ENCODE measurements at places on chromosomes 5 and 9.

DNA sequence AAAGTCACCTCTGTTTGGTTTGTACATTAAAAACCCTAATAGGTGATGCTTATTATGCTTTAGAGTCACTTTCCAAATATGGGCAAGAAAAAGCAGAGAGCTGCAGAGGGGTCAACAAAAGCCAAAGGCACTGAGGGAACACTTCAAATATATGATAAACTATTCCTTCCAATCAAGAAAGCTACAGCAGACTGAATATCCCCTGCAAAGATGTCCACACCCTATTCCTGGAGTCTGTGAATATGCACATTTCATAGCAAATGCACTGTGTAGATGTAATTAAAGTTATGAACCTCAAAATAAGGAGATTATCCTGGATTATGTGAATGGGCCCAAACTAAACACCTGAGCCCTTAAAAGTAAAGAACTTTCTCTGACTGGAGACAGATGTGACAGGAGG is 74.3 kb downstream of the ABCA1 start:
- DNase-seq, result no peak

GRCh38 chr5:73288803-73289720 is 116.1 kb downstream of the TMEM174 start:
- no peak for DNase-seq

DNA sequence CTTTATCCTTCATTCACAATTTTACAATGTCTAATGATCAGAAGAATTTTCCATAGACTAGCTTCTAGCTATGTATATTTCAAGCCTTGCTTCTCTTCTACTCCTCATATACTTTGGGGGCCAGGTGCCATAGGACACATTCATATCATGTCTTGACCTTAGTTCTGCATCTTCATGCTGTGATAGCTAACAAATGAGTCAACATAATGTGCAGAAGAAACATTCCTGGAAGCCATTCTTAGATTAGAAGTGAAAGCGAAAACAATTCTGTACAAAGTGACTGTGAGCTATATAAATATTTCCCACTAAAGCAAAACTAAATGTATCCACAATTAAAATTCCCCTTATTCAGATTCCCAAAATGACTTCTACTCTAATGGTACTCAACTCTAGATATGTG is 320.2 kb upstream of the NREP start:
- DNase-seq, result no peak

DNA sequence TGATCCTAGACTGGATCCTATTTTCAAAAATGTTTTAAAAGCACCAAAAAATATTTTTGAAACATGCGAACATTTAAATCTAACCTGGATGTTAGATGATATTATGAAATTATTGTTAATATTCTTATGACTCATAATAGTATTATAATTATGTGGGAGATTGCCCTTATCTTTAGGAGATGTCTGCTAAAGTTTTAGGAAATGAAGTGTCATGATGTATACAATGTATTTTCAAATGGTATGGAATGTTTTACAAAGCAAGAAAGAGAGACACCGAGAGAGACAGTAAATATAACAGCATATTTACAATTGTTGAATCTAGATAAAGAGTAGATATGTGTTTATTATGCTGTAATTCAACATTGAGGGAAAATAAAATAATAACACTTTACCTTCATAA is 455.9 kb downstream of the ACTL7B start:
- DNase-seq, result no peak

DNA sequence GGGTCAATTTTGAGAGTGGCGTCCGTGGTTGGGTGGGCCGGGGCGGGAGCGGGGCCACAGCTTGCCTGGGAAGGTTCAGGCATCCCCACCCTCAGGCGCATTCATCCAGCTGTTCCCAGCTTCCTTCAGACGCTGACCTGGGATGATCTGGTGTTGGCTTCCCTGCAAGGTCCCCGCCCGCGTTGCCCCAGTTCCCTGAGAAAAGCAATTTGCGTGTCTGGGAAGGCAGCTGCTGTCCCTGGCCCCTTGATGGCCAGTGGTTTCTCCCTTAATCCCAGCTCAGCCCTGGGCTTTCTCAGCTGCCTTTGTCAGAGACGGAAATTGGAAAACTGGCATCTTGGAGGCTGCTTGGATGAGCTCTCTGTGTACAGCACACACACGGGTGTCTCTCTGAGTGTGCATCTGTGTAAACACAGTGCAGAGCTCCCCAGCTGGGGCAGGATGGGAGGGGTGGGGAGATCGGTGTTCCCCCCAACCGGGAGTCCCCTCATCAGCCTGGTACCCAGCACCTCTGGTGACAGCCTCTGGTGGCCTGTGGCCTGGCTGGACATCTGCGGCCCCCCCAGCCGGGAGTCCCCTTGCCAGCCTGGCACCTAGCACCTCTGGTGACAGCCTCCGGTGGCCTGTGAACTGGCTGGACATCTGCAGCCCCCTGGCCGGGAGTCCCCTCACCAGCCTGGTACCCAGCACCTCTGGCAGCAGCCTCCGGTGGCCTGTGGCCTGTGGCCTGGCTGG is 94.0 kb downstream of the COL5A1 start:
- no peak for DNase-seq

DNA sequence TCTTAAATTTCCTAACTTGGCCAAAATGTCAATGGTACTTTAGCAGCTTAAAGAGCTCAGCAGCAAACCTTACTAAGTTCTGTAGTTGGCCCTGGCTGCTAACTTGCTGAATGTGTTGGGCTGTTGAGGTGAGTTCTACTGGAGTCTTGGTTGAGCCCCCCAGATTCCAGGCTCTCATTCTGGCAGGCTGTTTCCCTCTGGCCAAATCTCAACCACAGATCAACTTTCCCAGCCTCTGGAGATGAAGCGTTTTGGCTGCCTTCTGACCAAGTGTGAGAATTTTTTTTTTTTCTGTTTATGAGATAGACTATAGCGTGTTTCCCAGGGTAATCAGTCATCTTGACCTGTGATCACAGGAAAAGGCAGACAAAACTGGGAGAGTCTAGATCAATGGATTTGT is 343.7 kb downstream of the EBF1 start:
- no peak for DNase-seq

- DNase-seq, result no peak
Observed at GRCh38 chr5:78213799-78214198, 80.7 kb downstream of the AP3B1 start.

GRCh38 chr5:19235101-19235584 is 752.9 kb downstream of the CDH18 start:
- DNase-seq, result no peak

GRCh38 chr5:1212881-1213280 is 11.5 kb downstream of the SLC6A19 start:
- DNase-seq, result no peak

GRCh38 chr9:128824911-128825310 is 4.7 kb downstream of the SPOUT1 start:
- no peak for DNase-seq

GRCh38 chr5:74285675-74286280 is 354.8 kb downstream of the ENC1 start:
- DNase-seq, result no peak

DNA sequence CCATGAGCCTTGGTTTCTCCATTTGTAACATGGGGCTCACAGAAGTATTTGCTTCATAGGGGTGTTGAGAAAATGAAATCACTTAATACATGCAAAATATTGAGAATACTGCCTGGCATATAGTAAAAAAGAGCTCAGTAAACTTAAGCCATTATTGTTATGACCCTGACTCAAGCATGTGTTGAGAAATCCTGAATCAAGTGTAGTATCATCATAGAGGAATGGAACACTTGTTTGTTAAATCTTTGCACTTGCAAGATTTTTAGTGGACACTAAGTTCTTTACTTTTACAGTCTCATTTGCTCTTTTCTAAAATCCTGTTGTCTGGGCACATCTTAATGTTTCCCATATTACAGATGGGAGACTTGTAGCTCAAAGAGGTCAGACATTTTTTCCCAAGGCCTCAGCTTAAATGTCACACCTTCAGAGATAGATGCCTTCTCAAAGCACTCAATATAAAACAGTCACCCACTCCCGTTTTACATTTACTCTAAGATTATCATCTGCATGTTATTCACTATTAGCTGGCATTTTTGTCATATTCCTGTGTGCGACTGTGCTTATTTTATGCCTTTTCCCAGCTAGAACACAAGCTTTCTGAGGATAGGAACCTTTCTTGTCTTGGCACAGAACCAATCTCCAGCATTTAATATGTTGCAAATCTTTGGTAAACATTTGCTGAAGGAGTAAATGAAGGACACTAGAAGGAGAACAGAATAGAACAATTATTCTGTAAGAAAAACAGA is 250.0 kb upstream of the TNC start:
- no peak for DNase-seq

Measured in activated gamma-delta T cell (primary cell).